ENCODE measurements at places on chromosomes 4 and X.

DNA sequence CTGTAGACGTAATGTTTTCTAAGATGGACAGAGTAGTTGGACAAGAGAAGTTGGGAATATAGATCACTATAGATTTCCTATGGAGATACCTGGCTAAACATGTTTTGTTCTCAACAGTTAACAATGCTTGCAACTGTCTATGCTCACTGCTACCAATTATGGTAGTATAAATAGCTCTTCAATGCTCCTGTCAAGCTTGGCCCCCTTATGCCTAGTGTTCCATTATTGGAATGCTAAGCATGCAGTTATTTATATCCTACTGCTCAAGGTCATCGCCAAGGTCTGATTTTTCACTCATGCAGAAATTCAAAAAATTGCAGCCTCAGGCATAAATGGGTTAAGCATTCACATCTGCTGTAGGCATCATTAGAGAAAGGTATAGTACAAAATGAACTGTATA is 519.0 kb downstream of the IL15 start:
- no peak for DNase-seq

DNA sequence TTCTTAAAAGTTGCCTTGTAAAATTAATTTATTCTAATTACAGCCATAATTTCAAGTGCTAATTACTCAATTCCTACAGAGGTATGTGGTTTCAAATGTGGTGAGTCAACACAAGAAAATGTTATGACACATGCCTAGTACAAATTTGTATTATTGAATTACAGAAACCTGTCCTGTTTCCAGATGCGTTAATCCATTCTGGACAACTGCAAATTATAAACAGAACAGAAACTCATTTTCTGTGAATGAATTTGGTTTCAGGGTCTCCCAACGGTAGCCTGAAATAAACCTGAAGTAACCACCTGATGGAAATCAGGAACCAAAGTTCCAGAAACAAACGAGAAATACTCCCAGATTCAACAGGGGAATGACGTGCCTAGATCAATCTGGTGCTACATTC is 328.6 kb upstream of the F9 start:
- DNase-seq, result no peak

- no peak for DNase-seq
Observed at GRCh38 chr4:62495032-62495431, 1294.9 kb downstream of the ADGRL3 start.

DNA sequence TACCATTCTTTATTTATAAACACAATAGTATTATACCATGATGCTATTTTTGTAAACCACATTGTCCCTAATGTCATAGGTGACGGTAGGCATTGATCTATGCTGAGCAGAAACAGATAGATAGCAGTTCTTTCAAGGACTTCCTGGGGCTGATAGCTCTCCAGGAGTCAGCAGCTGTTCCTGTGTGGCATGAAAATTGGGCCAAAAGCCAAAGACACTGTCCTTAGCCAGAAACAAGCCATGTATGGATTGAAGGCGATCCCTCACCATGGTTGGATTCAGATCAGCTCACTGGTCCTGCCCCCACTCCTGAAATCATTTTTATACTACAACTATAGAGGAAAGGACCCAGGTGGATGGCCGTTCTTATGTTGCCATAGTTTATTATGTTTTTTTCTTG is 53.6 kb downstream of the DDX60 start:
- no peak for DNase-seq
